ENCODE measurements at places on chromosomes 7 and 10.
A peak's percentile ranks its signal among the peaks of the same experiment; 100 is the strongest.

DNA sequence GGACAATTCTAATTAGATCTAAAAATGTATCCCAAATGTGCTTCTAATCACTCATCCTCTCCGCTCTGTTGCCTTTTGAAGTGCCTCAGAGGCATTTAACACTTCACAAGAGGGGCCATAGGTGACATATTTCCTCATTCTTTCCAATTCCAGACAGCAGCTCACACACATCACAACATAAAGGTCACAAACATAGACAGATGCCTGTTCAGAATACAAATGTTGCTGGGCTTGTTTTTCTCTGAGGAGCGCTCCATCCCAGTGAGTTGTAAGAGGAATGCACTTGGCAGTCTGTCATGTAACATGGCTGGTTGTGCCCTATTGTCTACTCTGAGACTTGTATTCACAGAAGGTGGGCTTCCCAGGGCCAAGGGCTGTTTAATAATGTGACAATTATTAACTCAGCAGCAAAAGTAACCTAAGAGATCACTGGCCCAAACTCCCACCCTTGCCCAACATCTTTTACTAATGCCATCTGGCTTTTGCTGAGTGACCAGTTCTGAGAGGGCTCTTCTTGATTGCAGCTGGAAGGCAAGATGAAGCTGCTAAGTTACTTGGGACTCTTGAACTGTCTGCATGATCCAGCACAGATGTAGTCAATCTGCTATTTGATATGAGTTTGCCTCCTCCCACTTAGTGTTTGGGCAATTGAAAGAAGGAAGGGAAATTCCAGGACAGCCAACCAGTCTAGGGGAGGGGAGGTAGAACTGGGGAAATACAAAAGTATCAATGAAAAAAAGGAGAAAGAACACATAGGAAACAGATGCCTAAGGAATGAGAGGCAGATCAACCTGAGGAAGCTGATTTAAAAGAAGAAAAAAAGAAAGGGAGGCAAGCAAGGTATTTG lies 13.6 kb downstream of the PON2 start:
- no peak for DNase-seq

GRCh38 chr7:105257338-105257737 lies 131.4 kb downstream of the SRPK2 start:
- no peak for DNase-seq

- DNase-seq = no peak
Measured at GRCh38 chr7:91005841-91006240, 258.4 kb upstream of the FZD1 start.

DNA sequence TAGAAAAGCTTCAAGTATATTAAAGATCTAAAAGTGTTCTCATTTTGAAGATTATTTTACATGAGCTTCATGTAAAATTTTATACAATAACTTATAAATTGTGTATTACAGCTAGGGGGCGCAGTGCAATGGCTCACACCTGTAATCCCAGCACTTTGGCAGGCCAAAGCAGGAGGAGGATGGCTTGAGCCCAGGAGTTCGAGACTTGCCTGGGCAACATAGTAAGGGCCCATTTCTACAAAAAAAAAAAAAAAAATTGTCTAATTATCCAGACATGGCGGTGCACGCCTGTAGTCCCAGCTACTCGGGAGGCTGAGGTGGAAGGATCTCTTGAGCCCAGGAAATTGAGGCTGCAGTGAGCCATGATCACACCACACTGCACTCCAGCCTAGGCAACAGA lies 16.6 kb downstream of the ACBD5 start:
- DNase-seq = peak; percentile 29

DNA sequence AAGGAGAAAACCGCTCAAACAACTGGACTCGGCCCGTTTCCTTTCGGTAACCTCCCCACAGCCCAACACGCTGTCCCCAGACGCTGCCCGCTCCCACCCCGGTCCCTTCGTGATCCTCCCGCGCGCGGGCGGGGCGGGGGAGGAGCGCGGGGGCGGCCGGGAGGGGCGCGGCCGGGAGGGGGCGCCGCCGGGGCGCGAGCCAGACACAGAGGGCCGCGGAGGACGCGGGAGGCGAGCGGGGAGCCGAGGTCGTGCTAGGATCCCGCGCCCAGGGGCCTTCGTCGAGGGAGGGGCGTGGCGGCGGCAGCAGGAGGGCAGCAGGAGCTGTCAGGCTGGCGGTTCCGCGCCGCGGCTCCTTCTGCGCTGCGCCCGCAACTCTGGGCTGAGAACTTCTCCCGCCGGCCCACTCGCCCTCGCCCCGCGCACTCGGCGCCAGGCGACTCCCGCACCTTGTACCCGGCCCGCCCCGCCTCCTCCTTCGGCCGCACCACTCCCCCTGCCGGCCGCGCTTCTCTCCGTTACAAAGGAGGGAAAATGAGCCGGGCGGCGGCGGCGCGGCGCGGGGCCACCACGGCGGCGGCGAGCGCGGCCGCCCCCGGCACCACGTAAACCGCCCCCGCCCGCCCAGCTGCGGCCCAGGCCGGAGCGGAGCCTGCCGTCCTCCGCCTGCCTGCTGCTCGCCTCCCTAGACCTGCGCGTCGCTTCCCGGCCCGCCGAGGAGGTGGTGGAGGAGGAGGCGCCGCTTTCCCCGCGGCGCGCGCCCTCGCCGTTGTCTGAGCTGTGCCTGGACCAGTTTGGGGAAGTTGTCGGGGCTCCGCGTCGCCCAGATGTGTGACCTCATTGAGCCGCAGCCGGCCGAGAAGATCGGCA lies at the start of gene CDK14:
Gene CDK14 (plus strand): TSS at position 521 of the 870 bp plus-strand sequence. CDS start 307 bp downstream, at position 828.
- peak; percentile 13 for DNase-seq

DNA sequence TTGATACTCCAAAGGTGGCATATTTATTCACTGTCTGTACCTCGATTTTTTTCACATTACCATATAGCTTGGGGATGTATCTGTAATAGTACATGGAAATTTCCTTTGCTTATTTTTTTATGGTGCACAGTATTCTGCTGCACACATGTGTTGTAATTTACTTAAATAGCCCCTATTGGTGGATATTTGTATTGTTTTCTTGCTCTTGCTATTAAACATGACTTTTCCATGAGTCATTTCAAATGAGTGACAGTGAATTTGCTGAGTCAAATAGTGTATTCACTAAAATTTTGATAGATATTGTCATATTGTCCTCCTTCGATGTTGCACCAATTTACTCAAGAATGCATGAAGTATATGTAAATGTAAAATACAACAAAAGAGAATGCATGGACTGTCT lies 122.7 kb upstream of the STEAP4 start:
- no peak for DNase-seq

- DNase-seq = no peak
Measured at GRCh38 chr10:86688398-86688921, 20.1 kb downstream of the LDB3 start.

DNA sequence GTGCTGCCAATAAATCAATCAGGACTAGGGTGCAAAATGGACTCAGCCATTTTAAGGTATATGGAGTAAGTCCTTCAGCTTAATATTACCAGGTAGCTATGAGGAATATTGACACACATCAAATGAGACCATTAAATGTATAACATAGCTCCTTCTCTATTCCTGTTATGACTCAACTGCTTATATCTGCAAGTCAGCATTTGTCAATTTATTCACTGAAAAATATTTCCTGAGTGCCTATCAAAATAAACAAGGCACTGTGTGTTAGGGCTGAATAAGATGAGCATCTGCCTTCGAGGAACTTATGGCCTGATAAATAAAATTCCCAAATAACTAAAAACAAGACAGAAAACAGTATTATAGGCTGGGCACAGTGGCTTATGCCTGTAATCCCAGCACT lies 113.8 kb downstream of the CDK6 start:
- no peak for DNase-seq

DNA sequence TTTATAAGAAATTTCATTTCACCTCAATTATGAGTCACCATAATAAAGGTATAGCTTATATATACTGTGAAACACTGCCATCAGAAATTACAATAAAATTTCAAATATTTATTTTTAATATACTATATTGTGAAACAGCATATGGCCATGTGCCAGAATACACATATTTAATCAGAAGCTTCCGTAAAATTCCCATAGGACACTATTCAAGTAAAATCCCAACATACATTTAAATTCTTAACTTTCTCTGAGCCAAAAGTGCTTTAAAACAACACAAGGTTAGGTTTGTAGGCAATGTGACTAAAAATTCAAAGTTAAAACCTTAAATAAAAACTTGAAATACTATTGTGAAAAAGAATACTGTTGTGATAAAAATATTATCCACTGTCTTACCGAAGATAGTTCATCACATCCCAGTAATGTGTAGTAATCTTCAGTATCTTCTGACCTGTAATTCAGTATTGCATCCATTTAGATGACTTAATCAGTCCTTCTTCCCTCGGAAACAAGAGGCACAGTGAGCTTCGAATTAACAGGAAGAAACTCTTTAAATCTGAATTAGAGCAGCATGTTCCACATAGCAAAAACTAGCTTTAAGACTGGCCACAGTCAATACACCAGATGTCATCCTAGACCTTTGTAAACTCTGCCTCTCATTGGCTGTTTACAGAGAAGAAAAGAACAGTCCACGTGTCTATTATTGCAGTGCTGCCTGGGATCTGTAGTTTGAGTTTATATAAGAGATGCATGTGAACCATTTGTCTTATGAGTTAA lies at the start of gene DNAJC12:
Gene DNAJC12 (minus strand): TSS at position 648 of the 774 bp plus-strand sequence. CDS start 177 bp downstream, at position 471.
- no peak for DNase-seq

- DNase-seq = no peak
Measured at GRCh38 chr7:68442931-68443631, 1155.2 kb upstream of the AUTS2 start.

DNA sequence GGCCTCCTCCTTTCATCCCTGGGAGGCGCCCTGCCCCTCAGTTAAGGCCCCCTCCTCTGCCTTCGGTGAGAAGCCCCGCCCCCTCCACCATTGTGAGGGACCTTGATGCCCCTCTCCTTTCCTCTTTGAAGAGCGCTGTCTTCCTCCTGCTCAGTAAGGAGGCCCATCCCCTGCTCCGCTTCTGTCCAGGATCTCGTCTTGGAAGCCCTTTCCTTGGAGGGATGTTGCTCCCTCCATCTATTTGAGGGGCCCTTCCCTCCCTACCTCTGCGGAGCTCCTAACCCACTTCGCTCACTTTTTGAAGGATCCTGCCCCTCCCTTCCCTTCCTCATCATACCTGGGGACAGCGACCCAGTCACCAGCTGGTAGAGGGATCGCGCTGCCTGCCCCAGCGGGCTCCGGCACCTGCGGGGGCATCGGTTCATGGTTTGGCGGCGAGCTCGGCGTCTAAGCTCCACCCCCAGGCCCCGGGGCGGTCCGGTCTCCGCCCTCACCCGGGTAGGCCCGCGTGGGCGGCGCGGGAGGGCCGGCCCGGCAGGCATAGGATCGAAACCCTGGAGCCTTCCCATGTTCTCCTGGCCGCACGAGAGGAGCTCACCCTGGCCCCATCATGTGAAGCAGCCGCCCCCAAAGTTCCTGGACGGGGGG lies 4.1 kb downstream of the KCNIP2 start:
- DNase-seq = peak; percentile 57

GRCh38 chr7:42698600-42699374 lies 213.1 kb downstream of the C7orf25 start:
- DNase-seq = no peak

- no peak for DNase-seq
Measured at GRCh38 chr10:18056583-18056982, 83.6 kb upstream of the CACNB2 start.

GRCh38 chr7:141361960-141362359 lies 189.2 kb upstream of the AGK start:
- DNase-seq = no peak

- no peak for DNase-seq
Measured at GRCh38 chr10:97184971-97185325, 811 bp downstream of the SLIT1 start.

DNA sequence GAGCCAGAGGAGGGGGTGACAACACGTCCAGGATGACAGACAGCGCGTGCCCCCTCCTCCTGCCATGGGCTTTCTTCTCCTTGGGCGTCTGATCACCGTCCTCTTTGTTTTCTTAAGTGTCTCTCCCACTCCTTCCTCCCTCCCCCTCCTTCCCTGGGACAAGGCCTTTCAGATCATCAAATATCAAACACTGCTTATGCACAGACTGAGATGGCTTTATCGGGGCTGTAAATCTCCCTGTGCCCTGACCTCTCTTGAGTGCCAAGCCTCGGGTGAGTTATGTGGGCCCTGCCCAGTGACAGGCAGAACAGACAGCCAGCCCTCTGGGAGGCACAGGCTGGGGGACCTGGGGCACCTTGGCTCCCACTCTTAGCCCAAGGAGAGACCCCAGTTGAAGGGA lies 116.4 kb downstream of the C10orf105 start:
- no peak for DNase-seq

GRCh38 chr10:124162136-124162535 lies 68.7 kb upstream of the CHST15 start:
- no peak for DNase-seq

GRCh38 chr10:89115876-89116627 lies 91.1 kb downstream of the CH25H start:
- DNase-seq = no peak

DNA sequence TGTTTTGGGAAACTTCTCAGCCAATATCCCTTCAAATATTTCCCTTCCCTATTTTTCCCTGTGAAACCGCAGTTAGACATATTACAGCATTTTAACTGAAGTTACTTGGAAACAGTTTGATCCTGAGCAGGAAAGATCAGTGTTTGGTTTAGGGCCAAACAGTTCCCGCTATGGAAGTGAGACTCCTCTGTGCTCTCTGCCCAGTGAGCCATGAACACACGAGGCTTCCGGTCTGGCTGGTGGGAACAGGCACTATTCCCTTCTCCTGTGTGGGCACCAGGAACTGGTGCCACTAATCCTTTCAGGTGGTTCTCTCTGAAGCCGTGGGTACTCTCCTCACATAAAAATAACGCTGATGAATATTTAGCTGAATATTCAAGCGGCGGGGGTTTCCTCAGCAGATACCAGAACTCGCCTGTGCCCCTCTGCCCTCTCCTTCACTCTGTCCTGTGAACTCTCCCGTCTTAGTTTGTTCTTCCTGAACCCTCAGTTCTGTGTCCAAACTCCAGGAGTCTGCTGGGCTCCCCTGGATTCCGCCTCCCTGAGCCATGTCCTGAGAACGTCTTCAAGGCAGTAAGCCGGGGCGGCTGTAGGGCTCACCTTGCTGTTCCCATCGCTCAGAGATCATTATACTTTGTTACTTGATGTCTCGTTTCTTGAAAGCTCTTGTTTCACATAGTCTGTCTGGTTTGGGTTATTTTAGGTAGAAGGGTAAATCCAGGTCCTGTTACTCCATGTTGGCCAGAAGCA lies 25.7 kb downstream of the FOXL3 start:
- DNase-seq = no peak

- no peak for DNase-seq
Measured at GRCh38 chr10:4370376-4370775, 455.6 kb upstream of the AKR1E2 start.

DNA sequence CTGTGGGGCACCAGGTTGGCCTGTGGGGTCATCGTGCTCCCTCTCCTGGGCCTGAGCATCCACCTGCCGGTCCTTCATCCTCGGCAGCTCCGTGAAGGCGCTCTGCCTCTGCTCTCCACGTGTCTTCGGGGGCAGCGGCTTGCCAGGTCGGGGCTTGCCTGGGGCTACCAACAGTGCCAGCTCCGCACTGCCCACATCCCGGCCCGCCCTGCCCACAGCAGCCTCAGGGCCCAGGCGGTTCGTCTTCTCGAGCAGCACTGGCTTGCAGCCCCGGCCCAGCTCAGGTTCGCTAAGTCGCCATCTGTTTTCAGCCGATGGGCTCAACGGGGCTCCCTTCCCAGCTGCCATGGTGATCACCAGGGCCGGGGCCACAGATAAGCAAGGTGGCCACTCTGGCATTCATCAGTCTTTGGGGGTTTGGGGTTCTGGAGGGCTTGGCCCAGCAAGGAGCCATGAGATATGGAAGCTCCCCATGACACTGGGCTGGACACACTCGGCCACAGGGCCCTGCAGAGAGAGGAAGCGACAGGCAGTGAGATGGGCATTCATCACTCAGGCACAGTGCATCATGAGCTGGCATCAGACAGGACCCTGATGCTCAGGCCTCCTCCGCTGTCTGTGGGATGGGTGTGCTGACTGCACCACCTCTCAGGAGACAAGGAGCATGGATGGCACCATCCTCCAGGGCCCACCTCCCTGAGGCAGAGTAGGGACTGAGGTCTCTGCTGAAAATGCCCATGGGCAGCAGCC lies 15.5 kb downstream of the ZNF488 start:
- no peak for DNase-seq
